ENCODE measurements at places on chromosomes 5 and 9. TPM values are rescaled to one million over a fixed set of nuclear protein-coding genes. Genes with fewer than 3 reads are reported as not detected.

PCDHGB6 gene
- polyA plus RNA-seq, result 8.8 TPM

PCDHGC4 gene
- polyA plus RNA-seq, result 2.8 TPM

FAM153A gene
- polyA plus RNA-seq, result 0.40 TPM

PCDHGA7 gene
- 2.0 TPM for polyA plus RNA-seq

FBN2 gene
- polyA plus RNA-seq, result 450 TPM

ZNF454 gene
- 6.2 TPM for polyA plus RNA-seq

NDUFS6 gene
- polyA plus RNA-seq, result 35.4 TPM

IL5 gene
- not detected for polyA plus RNA-seq

GAPVD1 gene
- 27.2 TPM for polyA plus RNA-seq

FGD3 gene
- polyA plus RNA-seq, result 4.5 TPM

RANBP6 gene
- 31.9 TPM for polyA plus RNA-seq

KCNIP1 gene
- polyA plus RNA-seq, result 13.7 TPM

PCDHA12 gene
- 0.06 TPM for polyA plus RNA-seq

PDE6A gene
- polyA plus RNA-seq, result 0.09 TPM

CCL21 gene
- 10.0 TPM for polyA plus RNA-seq

CCDC152 gene
- polyA plus RNA-seq, result 11.2 TPM

GABRG2 gene
- 0.11 TPM for polyA plus RNA-seq

CETN3 gene
- polyA plus RNA-seq, result 76.4 TPM

Data from left renal pelvis (tissue), 4 donors.